ENCODE measurements at places on chromosomes 4 and X. TPM values are rescaled to one million over a fixed set of nuclear protein-coding genes. Genes with fewer than 3 reads are reported as not detected.

UVSSA gene
- total RNA-seq, result 41.9 TPM

CFAP299 gene
- total RNA-seq, result 2.9 TPM

PRRG3 gene
- 5.4 TPM for total RNA-seq

TCEAL9 gene
- total RNA-seq, result 157 TPM

RPS6KA6 gene
- 0.25 TPM for total RNA-seq

CC2D2A gene
- 12.2 TPM for total RNA-seq

RBMX2 gene
- total RNA-seq, result 34.2 TPM

PLP1 gene
- total RNA-seq, result 0.70 TPM

FRMPD4 gene
- 2.6 TPM for total RNA-seq

TMEM129 gene
- total RNA-seq, result 33.7 TPM

IL9R gene
- total RNA-seq, result not detected

NXF2B gene
- total RNA-seq, result not detected

NDP gene
- 2.6 TPM for total RNA-seq

ODAPH gene
- total RNA-seq, result 1.00 TPM

SLITRK2 gene
- total RNA-seq, result 4.2 TPM

LRPAP1 gene
- total RNA-seq, result 148 TPM

GC gene
- not detected for total RNA-seq

PRAF2 gene
- 13.3 TPM for total RNA-seq

DSPP gene
- 0.24 TPM for total RNA-seq

OTC gene
- total RNA-seq, result not detected

ANKRD17 gene
- 89.0 TPM for total RNA-seq

HSD17B11 gene
- total RNA-seq, result 20.9 TPM

NCAPG gene
- total RNA-seq, result 0.97 TPM

KLHL4 gene
- total RNA-seq, result 0.23 TPM

BCORL1 gene
- total RNA-seq, result 1.7 TPM

IGFBP7 gene
- 162 TPM for total RNA-seq

VCX2 gene
- not detected for total RNA-seq

SLC7A11 gene
- 2.4 TPM for total RNA-seq

PASD1 gene
- total RNA-seq, result not detected

KCNE5 gene
- not detected for total RNA-seq

MAGEA2B gene
- total RNA-seq, result not detected

SPP1 gene
- total RNA-seq, result not detected

NHSL2 gene
- total RNA-seq, result 5.0 TPM

CENPVL2 gene
- total RNA-seq, result 1.1 TPM

MAPK10 gene
- total RNA-seq, result 59.4 TPM

CSAG2 gene
- total RNA-seq, result not detected

EGFL6 gene
- total RNA-seq, result 3.4 TPM

SLC10A6 gene
- total RNA-seq, result not detected

ARSD gene
- total RNA-seq, result 2.5 TPM

FGF13 gene
- total RNA-seq, result 68.0 TPM

SASH3 gene
- 0.10 TPM for total RNA-seq

EDNRA gene
- total RNA-seq, result 0.38 TPM

LIMCH1 gene
- 42.1 TPM for total RNA-seq

EVC2 gene
- 0.33 TPM for total RNA-seq

Measured in motor neuron (in vitro differentiated cells).